ENCODE measurements at places on chromosomes 16 and 17.

GRCh38 chr17:61011251-61011650, 333.6 kb downstream of the BCAS3 start:
- DNase-seq, result no peak

DNA sequence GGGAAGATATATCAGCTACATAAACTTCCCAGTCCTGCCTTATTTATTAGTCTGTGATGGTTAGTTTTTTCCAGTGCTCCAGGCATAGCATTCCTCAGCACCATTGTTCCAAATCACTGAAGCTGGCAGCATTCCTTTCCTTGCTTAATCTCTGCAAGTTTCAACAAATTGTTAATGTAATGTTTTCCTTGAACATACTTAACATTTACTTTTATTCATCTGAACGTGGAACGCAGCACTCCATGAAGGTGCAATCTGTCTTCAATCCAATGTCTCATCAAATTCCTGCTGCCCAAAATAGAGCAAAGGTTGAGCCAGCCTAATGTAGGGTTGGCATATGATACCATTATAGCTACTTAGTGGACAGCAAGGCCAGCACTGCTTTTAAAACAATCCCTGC, 441.1 kb upstream of the RBFOX1 start:
- no peak for DNase-seq

- peak; percentile 60 for DNase-seq
These were observed 22.7 kb downstream of the USP22 start for GRCh38 chr17:21019976-21020586.

GRCh38 chr16:71479420-71479819, 9.7 kb downstream of the ZNF19 start:
- DNase-seq, result peak; percentile 32

DNA sequence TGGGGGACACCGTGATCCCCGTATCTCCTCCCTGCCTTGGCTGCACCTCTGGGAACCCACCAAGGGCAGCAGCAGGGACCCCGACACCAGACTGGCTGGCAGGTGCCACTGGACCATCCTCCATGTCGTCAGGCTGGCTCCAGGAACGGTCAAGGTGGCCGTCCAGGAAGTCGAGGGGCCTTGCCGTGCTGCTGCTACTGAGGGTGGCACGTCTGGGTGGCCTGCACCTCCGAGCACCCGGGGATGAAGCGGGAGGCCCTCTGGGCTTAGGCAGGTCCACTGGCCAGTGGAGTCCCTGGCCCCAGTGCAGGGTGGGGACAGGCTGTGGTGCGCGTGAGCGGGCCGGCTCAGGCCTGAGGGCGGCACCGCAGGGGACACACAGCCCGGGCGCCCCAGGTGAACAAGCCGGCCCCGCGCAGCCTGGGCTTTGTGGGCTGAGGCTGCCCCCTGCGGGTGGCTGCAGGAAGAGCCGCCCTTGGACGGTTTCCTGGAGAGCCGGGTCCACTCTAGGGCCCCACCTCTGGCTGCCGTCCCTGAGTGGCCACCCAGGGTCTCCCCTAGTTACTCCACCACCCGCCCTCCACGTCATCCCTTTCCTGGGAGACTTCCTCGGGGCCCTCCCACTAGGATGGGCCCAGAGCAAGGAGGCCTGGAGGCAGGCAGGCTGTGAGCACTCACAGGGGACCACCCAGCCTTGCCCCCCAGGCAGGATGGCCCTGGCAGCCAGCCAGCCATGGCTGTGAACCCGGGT, 42.8 kb upstream of the ZC3H18 start:
- DNase-seq, result peak; percentile 87

GRCh38 chr17:73420897-73421296, 109.1 kb upstream of the CDC42EP4 start:
- DNase-seq, result peak; percentile 42

- no peak for DNase-seq
These were observed 1.1 kb downstream of the UNC13D start for GRCh38 chr17:75842963-75843576.

DNA sequence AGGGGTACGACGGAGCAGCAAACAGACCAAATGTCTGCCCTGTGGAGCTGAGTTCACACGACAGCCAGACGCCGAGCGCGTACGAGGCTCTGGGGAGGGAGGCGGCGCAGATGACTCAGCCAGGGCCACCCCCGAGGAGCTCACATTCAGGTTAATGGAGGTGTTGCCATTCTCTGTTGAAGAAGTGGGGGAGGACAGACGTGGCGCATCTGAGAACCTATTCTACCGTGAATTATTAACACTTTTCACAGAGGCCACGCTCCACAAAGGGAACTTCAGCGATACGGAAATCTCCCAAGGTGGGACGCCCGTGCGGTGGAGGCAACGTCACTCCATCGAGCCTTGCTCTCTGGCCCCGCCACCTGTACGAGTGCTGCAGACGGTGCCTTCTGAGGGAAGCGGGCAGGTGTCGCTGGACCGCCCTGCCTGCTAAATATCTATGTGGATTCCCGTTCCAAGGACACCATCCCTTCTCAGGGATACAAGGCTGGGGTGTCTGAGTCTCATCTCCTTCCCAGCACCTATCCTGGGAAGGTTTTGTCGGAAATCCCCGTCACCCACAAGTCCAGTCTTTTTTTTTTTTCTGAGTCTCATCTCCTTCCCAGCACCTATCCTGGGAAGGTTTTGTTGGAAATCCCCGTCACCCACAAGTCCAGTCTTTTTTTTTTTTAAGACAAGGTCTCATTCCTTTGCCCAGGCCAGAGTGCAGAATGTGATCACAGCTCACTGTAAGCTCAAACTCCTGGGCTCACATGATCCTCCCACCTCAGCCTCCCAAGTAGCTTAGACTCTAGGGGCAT, 19.0 kb downstream of the ABR start:
- no peak for DNase-seq

DNA sequence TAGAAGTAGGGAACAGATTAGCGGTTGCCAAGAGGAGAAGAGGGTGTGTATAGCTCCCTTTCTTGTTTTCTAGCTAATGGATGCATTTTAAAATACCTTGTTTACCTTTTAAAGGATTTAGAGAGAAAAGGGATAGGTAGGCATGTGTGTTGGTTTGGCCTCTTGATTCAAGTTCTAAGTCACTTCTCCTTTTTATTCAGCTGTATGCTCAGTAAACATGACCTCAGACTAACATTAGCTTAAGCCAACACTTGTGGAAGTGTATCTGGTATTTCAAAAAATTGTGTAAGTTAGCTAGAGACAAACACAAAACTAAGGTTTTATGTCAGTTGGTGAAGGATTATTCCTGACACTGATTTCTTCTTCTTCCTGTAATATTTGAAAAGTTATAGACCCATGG, 204.1 kb upstream of the NOG start:
- DNase-seq, result no peak

DNA sequence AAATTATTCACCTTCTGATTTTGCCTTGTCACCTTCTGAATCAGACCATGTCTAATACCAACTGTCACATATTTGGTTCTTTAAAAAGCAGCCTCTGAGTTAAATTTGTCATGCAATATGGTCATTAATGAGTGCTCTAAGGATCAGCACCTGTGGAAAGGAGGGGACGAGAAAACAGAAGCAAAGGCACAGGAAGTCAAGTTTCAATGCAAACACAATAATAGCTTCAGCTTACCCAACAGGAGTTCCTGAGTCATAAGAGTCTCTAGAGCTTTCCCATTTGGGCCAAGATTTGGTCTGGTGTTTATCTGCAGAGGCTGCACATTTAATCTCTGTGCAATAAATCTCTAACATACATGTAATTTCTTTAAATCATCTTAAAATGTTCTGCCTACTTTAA, 889.8 kb downstream of the CDH8 start:
- DNase-seq, result no peak

DNA sequence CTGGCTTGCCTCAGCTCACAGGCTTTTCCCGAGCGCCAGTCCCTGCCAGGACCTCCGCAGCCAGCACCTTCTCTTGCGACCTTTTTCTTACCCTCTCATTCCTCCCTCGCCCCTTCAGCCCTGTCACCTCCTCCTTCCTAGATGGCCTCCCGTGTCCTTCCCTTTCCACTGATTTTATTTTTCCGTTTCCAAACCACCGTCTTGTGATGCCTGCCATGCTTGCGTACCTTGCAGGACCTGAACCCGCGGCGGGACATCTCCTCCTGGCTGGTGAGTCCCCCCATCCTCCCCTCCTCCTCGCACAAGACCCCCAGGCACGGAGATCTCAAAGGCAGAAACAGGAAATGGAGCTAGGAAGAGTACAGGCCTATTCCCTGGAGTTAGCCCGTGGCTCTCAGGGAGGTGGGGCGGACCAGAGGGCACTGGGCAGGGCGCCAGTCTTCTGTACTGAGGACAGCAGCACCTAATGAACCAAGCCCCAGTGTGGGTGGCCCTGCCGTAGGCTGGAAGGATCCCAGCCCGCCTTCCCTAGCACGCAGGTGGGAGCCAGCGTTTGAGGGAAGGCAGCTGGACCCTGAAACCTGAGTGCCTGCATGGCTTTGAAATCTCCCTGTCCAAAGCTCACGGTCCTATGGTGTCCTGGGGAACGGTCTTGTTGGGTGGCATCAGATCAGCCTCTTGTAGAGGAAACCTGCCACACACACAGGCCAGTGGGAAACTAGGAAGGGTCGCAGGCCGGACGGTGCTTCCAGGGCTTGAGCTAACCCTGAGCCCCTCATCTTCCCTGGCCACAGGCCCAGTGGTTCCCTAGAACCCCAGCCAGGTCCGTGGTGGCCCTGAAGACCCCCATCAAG, 612 bp downstream of the CISD3 start:
- DNase-seq, result peak; percentile 53

GRCh38 chr17:653724-654123, 60.9 kb downstream of the VPS53 start:
- DNase-seq, result no peak

GRCh38 chr16:10737068-10737625, 6.5 kb upstream of the NUBP1 start:
- DNase-seq, result peak; percentile 80

- DNase-seq, result no peak
These were observed 27.3 kb downstream of the KDM8 start for GRCh38 chr16:27230562-27231001.

GRCh38 chr17:20823905-20824304, 218.9 kb downstream of the USP22 start:
- DNase-seq, result no peak

DNA sequence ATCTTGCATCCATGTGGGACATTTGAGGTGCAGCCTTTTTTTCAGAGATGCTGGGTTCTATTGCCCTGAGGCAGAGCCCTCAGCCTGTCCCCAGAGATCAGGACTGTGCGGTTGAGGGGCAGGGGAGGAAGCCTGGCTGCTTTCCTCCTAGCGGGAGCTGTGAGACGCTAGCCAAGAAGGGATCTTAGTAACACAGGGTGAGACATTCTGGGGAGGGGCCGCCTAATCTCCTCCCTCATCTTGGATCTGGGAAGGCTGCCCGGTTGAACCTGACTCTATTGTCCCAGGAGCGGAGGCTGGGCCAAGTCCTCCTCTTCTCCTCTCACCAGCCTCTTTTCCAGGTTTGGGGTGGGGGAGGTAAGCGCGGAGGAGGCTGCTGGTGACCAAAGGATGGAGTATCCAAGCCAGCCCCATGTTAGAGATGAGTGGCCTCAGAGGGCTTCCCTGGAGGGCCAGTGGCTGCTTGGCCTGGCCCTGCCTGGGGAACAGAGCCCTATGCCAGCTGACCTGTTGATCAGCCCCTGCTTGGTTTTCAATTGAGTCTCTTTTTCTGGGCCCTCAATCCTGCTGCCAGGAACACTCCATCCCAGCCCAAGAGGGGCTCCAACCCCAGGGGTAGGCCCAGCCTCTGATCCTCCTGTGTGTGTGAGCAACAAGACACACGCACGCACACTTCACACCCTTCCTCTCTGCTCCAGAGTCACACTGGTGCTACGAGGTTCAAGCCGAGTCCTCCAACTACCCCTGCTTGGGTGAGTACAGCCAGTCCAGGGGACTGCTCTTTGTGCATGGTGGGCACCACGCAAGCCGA, 5.0 kb downstream of the CA4 start:
- peak; percentile 94 for DNase-seq

GRCh38 chr17:41734139-41734948, at the start of gene HAP1:
Gene HAP1 (minus strand): TSS chr17:41734643. CDS start chr17:41734634, 9 bp downstream.
- peak; percentile 59 for DNase-seq

DNA sequence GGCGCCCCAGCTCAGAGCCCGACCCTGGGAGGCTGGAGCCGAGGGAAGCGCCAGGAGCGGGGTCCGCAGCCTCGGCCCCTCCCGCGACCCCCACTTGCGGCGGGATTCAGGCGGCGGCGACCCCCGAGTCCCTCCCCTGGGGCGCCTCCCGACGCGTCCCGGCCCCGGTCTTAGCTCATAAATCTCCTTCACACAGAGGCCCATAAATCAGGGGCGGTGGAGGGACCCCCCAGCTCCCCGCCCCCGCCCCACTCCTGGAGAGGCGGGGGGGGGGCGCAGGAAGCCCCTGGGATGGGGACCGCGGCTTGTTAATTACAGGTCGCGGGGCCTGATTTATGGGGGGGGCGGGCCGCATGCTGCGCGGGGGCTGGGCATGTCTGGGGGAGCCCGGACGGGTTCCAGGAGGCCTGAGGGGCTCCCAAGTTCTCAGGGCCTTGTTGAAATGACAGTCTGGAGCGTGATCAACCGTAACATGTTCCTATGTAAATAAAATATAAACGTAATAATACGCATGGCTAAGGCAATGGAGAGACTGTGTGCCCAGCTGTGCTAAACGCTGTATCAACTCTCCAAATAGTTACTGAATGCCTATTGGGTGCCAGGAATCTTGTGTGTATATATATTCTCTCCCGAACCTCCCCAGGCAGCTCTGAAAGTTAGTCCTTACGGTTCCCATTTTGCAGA, 10.0 kb upstream of the BHLHA9 start:
- DNase-seq, result no peak

DNA sequence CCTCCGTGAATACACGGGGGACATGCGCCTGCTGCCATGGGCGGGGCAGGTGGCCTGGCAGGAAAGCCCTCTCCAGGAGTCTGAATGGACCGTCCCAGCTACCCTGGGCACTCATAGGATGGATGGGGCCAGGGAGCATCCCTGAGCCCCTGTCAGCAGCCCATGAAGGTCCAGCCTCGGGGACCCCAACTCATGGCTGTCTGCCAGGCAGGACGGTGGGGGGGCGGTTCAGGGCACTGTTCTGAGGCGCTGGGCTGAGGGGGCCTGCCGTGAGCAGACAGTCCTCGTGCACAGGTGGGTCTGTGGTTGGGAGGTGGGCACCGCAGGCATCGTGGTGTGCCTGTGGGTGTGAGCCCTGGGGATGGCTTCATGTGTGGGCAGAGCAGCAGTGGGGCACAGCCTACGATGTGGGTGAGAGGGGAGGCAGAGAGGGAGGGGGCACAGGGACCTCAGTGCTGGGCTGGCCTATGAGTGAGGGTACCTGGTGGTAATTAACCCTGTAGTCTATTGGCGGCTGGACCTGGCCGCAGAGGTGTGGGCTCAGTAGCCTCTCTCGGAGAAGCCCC, 6.5 kb upstream of the PKMYT1 start:
- DNase-seq, result no peak

GRCh38 chr17:21146362-21147015, 19.7 kb downstream of the DHRS7B start:
- DNase-seq, result peak; percentile 18

Data from AG20443 (cell line).